ENCODE measurements at places on chromosomes 7 and 10. TPM values are rescaled to one million over a fixed set of nuclear protein-coding genes. Genes with fewer than 3 reads are reported as not detected.

The CHST12 gene
- total RNA-seq, result 10.8 TPM

The KLLN gene
- 0.59 TPM for total RNA-seq

The CNNM1 gene
- 0.14 TPM for total RNA-seq

The SGPL1 gene
- 53.2 TPM for total RNA-seq

The PLPP4 gene
- 49.6 TPM for total RNA-seq

The ACBD7 gene
- total RNA-seq, result 0.30 TPM

The STAG3 gene
- 0.88 TPM for total RNA-seq

The ASB10 gene
- not detected for total RNA-seq

The THSD7A gene
- 0.30 TPM for total RNA-seq

The NEUROG3 gene
- total RNA-seq, result not detected

The CHST3 gene
- total RNA-seq, result 35.0 TPM

The ACHE gene
- total RNA-seq, result 0.30 TPM

The TMEM26 gene
- 0.28 TPM for total RNA-seq

The NUP42 gene
- 29.4 TPM for total RNA-seq

The GARIN1A gene
- total RNA-seq, result 1.5 TPM

The POLR3A gene
- 16.9 TPM for total RNA-seq

The MNX1 gene
- total RNA-seq, result not detected

The TMEM270 gene
- total RNA-seq, result not detected

The FBXL13 gene
- total RNA-seq, result 2.3 TPM

The NUTM2E gene
- not detected for total RNA-seq

The MYL7 gene
- not detected for total RNA-seq

The SEMA4G gene
- 1.2 TPM for total RNA-seq

The ITGB8 gene
- total RNA-seq, result 12.6 TPM

The CALHM1 gene
- total RNA-seq, result not detected

The OIT3 gene
- under 0.01 TPM for total RNA-seq

The HHEX gene
- 2.0 TPM for total RNA-seq

The ABCC2 gene
- total RNA-seq, result 0.89 TPM

The CHAT gene
- not detected for total RNA-seq

The RADIL gene
- total RNA-seq, result 1.2 TPM
